ENCODE measurements at places on chromosomes 2 and 18.
A peak's percentile ranks its signal among the peaks of the same experiment; 100 is the strongest.

DNA sequence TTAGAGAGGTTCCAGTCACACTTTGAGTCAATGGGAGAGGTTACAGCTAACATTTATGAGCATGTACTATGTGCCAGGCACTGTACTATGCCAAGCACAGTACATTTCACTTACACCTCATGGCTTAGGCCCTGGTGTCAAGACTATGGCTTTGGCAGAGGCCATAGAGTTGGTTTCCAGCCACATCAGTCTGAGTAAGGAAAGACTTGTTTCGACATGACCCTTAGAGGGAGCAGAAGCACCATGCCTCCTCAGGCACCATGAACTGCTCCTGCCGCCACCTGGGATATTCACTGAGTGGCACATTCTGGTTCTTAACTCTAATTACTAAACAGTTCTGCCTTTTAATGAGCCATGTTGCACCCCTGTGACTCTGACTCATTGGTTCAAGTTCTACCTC, 12.7 kb downstream of the DGUOK start:
- peak; percentile 26 for DNase-seq

DNA sequence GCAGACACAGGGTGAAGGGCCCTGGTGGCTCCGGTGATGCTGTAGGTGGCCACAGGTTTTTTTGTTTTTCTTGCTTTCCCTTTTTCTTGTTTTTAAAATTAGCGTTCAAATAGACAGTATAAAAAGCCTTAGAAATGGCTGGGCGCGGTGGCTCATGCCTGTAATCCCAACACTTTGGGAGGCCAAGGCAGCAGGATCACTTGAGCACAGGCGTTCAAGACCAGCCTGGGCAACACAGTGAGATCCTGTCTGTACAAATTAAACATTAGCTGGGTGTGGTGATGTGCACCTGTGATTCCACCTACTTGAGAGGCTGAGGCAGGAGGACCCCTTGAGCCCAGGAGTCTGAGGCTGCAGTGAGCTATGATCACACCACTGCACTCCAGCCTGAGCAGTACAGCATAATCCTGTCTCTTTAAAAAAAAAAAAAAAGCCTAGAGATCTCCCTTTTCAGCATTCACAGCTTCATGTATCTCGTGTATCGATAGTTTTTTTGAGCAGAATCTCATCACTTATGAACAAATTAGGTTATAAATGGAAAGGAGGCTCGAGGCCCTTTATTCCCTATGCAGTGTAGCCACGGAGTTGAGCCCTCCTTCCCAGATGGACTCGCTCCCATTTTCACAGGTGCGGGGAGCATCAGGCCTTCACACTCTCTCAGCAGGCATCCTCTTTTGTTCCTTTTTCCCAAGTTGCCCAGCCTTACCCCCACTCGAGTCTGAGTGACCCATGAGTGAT, 50.8 kb downstream of the EMILIN2 start:
- DNase-seq: no peak

GRCh38 chr2:220887876-220888275, 684.2 kb downstream of the EPHA4 start:
- no peak for DNase-seq

DNA sequence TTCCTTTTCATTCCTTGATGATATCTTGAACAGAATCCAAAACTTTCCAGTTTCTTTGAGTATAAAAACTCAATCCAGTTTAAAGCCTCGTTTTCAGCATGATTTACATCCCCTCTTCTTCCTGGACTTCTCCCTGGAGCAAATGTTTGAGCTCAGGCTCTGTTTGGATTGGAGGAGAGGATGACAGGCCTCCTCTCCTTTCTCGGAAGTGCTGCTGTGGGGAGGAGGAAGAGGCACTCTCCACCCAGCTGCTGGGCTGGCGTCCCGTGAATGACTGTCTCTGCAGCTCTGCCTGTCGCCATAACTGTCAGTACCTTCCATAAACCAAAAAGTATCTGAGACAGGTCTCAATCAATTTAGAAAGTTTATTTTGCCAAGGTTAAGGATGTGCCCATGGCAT, 238.2 kb upstream of the AGAP1 start:
- no peak for DNase-seq

DNA sequence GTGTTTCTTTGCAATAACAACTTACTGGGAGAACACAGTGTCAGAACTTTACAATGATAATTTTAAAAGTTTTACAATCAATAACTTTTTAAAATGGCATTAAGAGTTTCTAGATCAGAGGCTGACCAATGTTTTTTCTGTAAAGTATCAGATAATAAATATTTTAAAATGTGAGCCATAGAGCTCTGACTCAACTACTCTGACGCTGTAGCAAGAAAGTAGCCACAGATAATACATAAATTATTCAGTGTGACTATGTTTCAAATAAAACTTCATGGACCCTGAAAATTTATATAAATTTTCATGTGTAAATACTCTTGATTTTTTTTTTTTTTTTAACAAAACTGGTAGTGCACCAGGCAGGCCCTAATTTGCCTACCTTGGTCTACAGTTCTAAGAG, 77.4 kb downstream of the CUL3 start:
- no peak for DNase-seq

DNA sequence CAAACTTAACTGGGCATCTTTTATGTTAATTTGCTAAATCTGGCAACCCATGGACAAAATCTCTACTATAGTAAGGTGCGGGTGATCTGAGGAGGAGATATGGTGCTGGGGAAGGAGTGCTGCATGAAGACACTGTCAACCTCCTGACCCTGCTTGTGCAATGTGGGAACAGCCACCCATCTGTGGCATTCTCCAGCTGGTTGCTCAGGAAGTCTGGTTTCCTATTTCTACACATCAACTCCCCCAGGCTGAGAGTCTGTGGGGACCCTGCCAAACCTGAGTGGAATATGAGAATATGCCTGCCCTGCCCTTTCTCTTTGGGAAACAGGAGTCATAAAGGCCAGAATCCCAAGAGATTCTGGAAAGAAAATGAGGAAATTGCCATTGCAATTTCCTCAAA, 60.1 kb upstream of the PAX3 start:
- DNase-seq: no peak

DNA sequence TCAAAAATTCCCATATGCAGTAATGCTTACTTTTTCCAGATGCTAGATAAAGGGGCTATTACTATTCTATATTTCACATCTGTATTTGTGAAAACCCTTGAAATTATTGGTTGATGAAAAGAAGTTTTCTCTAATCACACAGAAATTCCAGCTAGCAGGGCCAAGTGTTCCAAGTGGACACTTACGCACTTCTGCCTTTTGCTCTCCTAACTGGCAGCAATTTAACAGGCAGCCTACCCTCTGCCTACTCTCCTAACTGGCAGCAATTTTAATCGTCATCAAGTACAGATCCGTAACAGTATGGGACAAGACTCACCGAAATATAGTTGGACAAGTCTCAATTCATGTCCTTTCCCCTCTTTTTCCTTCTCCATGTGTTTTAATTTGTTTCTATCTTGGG, 12.0 kb downstream of the LRRC30 start:
- no peak for DNase-seq

DNA sequence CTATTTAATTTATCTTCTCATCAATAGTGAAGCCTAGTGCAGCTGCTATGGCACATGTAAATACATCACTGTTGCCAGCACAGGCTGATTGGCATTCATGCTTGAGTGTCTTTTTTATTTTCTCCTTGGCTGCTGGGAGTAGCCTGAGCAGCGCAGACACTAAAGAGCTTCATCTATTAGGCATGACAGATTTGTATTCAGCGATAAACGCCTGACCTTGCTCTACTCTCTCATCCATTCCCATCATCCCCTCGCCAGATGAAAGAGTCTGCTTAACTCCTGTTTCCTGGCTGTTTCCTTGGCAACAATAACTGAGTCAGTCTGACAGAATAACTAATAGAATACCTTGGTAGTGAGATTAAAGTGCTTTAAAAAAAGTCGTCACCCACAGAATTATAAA, 753.6 kb downstream of the DCC start:
- DNase-seq: no peak

DNA sequence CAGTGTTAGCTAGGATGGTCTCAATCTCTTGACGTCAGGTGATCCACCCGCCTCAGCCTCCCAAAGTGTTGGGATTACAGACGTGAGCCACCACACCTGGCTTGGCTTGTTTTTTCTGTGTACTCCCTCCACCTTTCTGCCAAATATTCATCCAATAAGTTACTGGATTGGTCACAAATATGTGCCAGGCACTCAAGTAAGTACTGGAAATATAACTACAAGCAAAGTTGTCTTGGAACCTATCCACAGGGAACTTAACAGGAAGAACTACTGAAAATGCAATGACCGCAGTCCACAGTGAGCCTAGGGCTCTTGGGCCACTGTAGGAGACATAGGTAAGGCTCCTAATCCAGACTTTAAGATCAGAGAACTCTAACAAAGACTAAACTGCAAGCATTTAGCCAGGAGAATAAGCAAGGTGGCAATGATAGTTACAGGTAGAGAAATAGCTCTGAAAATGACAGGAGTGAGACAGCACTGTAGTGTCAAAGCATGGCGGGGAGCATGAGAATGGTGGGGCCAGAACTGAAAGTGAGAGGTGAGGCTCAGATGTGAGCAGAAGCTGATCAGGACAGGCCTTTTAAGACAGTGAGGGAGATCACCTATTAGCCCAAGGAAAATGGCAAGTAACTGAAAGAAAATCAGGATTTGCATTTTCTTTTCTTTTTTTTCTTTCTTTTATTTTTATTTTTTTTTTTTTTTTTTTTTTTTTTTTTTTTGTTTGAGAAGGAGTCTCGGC, 252.1 kb downstream of the RBM43 start:
- DNase-seq: no peak

DNA sequence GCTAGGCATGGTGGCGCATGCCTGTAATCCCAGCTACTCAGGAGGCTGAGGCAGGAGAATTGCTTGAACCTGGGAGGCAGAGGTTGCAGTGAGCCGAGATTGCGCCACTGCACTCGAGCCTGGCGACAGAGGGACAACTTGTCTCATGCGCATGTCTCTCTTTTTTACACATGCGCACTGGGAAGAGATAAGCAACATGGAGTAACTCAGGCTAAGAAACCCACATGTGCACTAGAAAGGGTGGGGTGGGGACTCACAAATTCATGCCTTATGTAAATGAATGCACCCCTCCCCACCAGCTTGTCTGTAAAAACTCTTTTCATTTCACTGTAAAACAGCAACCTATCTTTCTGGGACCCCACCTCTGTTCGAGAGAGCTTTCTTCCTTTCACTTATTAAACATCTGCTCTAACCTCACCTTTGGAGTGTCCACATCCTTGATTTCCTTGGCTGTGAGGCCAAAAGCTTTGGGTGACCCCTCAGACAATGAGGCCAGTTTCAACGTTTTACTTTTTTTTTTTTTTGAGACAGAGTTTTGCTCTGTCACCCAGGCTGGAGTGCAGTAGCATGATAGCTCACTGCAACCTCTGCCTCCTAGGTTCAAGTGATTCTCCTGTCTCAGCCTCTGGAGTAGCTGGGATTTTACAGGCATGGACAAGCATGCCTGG, 91.6 kb upstream of the RMP24 start:
- DNase-seq: no peak

- no peak for DNase-seq
These were observed 3.7 kb upstream of the INSIG2 start for GRCh38 chr2:118084491-118085089.

DNA sequence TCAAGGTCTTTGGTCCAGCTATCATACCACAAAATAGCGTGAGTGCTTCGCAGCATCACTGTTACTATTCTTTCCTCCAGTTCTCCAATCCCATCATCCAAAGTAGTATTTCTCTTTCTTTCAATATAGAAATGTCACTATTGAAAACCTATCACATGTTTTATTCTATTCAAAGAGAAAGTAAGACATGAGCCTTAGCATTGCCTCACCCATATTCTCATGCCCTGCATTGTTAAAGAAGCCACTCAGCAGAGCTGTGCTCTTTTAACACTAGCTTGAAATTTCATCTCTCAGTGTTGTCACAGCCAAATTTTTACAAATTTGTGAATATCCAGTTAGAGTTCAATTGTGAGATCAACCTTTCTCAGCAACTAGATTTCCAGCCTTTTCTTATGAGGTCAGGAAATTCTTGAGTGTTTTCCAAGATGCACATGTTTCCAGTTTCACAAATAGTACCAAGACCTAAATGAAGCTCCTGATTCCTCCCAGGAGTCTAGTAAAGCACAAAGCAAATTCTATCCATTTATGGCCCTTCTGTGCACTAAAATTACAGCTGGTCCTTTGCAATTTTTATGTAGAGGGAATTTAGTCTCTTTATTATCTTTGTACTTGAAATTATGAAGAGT, 343.7 kb downstream of the SPAG16 start:
- no peak for DNase-seq

DNA sequence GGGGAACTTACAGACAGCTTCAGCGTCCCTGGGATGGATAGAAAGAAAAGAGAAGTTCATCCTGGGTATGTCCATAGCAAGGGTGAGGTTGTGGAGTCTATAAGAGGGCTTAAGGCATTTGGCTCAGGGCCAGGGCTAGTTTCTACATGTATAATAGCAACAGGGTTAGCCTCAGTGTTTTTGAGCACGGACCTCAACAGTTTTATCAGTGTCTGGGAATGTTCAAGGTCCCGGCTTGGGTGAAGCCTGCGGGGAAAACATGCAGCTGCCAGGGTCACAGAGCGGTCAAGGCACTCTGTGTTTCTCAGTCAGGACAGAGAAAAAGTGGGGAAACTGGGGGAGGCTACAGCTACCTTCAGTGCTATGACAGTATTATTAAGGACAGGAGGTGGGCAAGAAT, 427.7 kb upstream of the HS6ST1 start:
- no peak for DNase-seq

GRCh38 chr2:55885127-55885943, 38.2 kb downstream of the EFEMP1 start:
- DNase-seq: peak; percentile 74

- no peak for DNase-seq
These were observed 642.9 kb downstream of the ZEB2 start for GRCh38 chr2:143877056-143877455.

DNA sequence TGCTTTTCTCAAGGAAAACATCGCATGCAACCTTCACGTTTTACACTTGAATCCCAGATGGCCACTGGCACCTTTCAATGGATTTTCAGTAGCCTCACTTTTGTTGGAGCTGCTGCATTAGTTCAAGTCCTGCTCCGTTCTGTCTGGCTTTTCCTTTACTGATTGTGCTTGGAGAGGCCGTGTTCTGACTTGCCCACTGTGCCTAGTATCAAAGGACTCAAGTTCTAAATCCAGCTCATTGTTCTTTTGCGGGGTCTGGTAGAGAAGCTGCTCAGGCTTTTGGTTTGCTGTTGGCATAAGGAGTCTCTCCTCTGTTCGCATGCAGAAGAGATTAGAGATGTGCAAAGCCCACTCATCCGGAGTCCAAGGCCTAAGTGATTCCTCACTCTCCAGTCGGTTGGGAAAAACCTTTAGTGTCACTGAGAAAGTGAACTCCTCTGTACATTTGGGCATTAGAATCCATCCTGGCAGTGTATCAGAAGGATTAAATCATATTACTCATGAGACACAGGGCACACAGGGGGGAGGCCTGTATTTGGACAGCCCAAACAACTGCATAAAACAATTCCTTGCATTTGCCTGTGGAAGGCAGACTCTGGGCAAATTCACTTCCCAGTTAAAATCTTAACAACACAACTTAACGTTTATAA, 69.7 kb downstream of the NCK2 start:
- no peak for DNase-seq
